ENCODE measurements at places on chromosomes 13 and 19.

- no peak for DNase-seq
These were observed 5.0 kb downstream of the TLE5 start for GRCh38 chr19:3057275-3057714.

DNA sequence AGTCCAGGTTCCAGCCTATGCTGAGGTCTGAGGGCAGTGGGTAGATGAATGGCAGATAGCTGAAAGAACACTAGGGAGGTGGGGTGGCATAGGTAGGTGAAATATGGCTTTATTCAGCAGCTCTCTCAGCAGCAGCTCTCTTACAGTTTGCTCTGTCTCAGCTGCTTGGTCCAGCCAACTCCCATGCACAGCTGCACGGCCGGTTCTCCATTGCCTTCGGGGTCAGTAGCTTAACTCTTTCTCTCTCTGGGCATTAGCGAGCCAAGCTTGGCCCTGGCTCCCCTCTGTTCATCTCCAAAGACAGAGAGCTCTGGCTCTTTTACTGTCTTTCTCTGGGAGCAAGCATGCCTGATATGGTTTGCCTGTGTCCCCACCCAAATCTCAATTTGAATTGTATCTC, 151.9 kb downstream of the MYO16 start:
- DNase-seq, result no peak

- no peak for DNase-seq
These were observed 8.3 kb upstream of the OXGR1 start for GRCh38 chr13:97002581-97002980.

DNA sequence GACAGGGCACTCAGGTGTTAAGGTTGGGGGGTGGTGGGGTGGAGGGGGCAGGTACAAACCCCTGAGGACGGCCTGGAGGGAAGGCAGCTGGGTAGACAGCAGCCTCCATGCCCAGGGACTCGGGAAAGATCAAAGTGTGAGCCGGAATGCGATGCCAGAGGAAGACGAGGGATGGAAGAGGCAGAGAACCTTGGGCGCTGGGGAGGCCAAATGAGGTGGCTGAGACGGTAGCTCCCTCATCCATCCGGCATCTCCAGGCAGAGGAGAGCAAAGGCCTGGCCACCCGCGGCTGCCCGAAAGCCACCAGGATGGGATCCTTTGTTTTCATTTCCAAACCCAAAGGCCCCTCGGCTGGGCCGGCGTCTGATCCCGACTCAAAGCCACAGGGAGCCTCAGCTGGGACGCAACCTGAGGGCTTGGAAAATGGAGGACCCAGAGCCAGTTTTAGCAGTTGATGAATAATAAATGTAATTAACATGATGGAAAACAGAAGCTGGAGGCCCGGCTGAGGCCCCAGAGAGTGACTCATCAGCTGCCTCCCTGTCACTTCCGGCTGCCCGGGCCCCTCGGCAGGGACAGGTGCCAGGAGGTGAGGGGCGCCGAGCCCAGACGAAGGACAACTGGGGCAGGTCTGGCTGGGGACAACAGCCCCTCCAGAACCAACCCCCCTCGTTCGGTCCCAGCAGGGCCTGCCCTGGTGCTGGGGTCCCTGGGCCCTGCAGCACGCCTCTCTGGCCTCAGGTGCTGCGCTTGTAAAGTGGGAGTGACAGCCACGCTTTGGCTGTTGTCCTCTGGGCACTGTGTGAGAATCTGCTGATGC, 61.6 kb downstream of the CEBPG start:
- DNase-seq, result no peak

DNA sequence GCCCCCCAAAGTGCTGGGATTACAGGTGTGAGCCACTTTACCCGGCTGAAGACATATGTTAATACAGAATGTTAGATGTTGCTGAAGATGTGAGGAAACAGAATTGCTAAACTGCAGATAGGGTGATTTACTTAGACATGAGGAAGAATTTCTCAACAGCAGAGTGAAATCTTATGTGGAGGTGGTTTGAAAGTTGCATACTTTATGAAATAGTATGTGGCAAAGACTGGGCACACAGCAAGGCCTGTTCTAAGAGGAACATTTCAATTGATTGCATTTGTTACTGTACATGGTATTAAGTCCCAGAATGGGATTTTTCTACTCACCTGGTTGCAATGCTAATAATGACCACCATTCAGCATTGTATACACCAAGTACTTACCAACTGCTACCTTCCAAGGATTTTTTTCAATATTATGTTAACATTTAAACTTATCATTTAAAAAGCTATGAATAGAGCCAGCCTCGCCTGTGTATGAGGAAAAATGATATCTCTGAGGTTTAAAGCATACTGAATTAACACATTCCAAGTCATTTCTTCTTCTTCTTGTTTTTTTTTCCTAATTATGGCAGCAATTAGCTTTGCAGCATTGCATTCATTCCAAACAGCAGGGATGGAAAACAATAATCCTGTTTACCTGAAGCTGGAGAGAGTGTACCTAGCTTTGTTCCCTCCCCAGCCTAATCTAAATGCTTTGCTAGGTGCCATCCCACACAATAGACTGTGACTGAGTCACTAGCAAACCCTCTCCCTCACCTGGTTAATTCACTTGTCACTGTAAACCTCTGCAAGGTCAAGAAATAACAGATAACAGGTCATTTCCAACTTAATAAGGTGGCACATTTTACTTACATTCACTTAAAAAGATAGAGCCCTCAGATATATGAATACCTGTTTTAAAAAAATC, 19.4 kb upstream of the KLF5 start:
- DNase-seq, result no peak

- no peak for DNase-seq
These were observed 144.4 kb downstream of the ZNF675 start for GRCh38 chr19:23542562-23542961.

DNA sequence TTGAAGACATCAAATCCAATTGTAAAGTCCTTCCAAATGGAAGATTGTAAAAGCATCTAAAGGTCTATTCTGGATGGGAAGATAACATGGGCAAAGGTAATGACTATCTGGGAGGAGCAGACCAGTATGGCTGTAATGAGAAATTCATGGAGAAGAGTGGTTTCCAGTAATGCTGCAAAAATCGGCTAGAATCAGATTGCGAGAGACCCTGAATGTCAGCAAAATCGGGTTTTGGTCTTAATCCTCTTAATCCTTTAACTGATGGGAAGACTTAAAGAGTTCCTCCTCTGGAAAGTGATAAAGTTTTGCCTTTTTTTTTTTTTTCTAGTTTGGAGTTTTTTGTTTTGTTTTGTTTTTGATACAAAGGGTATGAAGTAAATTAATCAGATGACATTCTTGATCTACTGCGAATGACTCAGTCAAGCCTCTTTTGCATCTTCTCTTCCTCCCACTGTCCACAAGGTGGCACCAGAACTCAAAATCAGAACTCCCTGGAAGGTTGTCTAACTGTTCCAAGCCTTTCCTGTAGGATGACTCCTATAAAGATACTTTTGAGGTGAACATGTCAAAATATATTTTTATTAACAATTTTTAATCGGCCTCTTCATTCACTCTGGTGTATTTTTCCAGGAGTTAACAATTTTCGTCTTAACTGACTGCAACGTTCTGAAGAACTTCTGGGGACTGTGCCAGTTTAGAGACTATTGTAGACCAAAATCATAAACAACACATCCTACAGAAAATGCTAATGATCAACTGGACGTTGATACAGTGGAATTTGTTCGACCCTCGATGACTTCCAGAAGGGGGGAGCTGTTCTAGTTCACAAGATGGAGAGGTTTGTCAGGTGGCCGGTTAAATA, 213.3 kb upstream of the MIR17HG start:
- peak; percentile 19 for DNase-seq

GRCh38 chr13:106078191-106078590, 457.3 kb downstream of the EFNB2 start:
- no peak for DNase-seq

DNA sequence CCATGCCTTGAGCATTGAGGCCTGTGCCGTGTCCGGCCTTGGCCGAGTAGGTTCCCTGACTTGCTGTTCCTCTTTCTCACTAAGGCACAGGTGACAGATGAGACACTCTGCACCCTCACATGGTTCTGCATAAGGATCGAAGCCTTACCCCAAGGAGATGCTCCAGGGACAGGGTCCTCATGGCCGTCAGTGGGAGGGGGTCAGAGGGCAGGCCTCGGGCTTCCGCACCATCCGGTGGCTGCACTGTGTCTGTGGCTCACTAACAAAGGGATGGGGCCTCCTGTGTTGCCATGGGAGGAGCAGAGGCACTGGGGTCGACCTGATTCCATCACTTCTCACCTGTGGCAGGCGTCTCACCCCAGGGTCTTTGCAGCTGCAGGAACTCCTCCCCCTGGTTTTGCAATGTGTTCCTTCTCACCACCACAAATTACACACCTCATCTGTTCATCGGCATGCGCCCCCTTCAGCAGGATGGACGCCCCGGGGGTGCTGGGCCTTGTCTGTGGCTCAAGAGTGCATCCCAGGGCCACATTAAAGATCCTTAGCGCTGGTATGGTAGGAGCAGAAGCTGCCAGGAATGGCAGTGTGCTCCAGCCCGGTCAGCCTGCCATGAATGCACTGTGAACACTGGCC, 113.3 kb upstream of the SOX1 start:
- no peak for DNase-seq

GRCh38 chr13:110054041-110054440, 252.9 kb downstream of the COL4A1 start:
- no peak for DNase-seq

DNA sequence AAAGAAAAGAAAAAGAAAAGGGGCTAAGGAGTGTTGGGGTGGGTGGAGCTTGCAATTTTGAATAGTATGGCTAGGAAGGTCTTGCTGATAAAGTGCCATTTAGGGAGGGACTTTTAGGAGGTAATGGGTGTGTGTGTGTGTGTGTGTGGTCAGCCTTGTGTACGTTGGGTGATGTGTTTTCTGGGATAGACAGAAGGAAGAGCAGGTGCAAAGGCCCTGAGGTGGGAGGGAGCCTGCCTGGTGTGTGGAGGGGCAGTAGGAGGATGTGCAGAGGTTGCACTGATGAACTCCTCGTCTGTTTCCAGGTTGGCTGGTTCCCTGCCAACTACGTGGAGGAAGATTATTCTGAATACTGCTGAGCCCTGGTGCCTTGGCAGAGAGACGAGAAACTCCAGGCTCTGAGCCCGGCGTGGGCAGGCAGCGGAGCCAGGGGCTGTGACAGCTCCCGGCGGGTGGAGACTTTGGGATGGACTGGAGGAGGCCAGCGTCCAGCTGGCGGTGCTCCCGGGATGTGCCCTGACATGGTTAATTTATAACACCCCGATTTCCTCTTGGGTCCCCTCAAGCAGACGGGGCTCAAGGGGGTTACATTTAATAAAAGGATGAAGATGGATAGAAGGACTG, 30.5 kb upstream of the ADGRE1 start:
- DNase-seq, result no peak

- DNase-seq, result no peak
These were observed 1.9 kb upstream of the TEKTIP1 start for GRCh38 chr19:3537101-3537437.

GRCh38 chr19:19224150-19224851, 12.5 kb downstream of the NCAN start:
- no peak for DNase-seq

DNA sequence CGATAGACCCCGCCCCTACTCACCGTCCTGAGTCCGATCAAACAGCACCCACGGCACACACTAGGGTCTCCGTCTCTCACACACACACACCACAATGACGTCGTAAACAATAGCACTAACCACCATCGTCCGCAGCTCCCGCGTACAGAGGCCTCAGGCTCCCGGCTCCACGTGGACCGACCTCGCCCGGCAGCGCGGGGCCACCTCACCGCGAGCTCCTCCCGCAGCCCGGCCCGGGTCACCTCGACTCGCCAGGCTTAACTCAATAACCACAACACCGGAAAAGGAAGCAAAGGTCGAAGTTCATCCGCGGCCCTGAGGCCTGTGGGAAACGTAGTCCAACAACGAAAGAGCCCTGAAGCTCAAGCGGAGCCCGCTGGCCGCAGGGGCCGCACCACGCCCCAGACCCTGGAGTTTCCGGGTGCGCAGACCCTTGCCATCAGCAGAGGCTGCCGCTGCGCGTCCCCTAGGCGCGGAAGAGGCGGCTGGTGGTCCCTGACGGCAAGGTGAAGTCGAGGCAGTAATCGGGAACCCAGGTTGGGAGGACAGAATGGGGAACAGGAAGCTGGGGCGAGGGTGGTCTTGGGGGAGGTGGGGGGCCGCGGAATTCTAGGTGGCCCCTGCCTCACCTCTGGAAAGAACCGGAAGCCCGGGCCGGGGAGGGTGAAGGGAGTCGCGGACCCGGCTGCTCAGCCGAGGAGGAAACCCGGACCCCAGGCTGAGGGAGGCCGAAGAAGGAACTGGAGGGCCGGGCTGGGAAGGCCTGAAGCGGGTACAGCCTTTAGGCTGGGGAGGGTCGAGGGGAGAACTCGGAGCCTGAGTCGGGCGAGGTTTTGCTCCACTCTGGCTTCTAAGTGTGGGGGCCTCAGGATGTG, at the start of gene ZNF529:
TSS of gene ZNF529 (minus strand) at position 273 of the 875 bp plus-strand sequence. CDS start 946 bp downstream, outside the sequence.
- DNase-seq, result peak; percentile 81

GRCh38 chr19:29634002-29634401, 27.9 kb downstream of the POP4 start:
- DNase-seq, result no peak

- no peak for DNase-seq
These were observed 3.9 kb upstream of the CELF5 start for GRCh38 chr19:3220576-3220975.

GRCh38 chr13:24223341-24224231, 63.1 kb downstream of the SPATA13 start:
- peak; percentile 7 for DNase-seq

- no peak for DNase-seq
These were observed 13.8 kb downstream of the SPINT2 start for GRCh38 chr19:38277969-38278680.

DNA sequence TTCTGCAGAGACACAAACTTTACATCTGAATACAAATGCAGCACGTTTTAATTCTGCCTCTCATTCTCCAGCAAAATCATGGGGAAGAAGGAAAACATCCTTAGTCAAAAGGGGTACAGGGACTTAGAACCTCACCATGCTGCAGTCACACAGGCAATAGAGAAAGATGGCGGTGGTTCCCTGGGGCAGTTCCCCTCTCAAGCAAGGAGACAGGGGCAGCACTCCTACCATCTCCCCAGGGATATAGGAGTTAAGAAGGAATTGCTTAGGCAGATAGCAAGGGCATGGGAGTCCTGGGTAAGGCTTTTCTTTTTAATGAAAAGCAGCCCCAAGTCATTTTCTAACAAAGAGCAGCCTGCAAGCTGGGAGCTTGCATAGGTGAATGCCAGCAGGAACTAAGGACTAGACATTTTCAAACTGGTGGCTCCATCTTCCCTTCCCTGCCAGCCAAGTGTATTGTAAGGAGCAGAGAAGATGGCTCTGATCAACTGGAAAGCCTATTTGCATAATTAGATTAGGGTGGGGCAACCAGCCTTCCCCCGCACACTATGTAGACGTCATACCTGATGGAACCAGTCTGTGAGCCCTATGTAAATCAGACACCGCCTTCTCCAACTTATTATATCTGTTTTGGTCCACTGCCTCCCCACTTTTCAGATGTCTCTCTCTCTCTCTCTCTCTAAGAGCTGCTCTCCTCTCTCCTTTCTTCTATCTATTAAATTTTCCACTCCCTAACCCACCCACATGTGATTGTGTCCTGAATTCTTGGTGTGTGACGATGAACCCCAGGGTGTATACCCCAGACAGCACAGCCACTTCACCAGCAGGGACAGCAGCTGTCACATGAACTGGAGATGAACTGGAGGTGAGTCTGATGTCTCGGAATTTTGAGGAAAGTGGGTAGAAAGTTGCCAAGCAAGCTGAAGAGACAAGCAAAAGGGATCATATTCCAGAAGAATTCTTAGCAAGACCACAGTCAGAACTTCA, 514.5 kb downstream of the IRS2 start:
- DNase-seq, result no peak

GRCh38 chr13:110824702-110825300, 90.1 kb downstream of the ANKRD10 start:
- DNase-seq, result no peak

- no peak for DNase-seq
These were observed 230.2 kb upstream of the TRPC4 start for GRCh38 chr13:38099751-38100150.

- no peak for DNase-seq
These were observed 8.5 kb upstream of the CERS1 start for GRCh38 chr19:18904334-18905057.

All from CD4-positive, alpha-beta T cell treated with Interleukin-6 for 4 hours (primary cell).